ENCODE measurements at places on chromosomes 1 and 21.
A peak's percentile ranks its signal among the peaks of the same experiment; 100 is the strongest.

- DNase-seq: no peak
Observed at GRCh38 chr1:53043271-53043670, 18.7 kb upstream of the PODN start.

DNA sequence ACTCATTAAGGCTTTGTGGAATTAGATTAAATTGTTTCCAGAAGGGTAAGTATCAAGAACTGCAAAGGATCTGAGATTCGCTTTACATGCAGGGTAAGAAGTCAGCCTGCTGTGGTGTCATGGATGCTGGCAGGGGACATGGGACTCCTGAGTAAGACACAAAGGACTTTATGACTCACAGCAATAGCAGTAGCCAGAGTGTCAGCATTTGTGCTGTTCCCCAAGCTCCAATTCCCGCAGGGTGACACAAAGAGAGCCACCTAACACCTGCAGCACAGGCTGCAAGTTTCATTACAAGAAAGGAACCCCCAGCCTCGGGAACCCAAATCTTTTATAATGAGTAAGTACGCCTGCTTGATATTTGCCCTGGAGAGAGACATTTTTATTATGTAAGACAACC, 298.1 kb upstream of the POU3F1 start:
- no peak for DNase-seq

DNA sequence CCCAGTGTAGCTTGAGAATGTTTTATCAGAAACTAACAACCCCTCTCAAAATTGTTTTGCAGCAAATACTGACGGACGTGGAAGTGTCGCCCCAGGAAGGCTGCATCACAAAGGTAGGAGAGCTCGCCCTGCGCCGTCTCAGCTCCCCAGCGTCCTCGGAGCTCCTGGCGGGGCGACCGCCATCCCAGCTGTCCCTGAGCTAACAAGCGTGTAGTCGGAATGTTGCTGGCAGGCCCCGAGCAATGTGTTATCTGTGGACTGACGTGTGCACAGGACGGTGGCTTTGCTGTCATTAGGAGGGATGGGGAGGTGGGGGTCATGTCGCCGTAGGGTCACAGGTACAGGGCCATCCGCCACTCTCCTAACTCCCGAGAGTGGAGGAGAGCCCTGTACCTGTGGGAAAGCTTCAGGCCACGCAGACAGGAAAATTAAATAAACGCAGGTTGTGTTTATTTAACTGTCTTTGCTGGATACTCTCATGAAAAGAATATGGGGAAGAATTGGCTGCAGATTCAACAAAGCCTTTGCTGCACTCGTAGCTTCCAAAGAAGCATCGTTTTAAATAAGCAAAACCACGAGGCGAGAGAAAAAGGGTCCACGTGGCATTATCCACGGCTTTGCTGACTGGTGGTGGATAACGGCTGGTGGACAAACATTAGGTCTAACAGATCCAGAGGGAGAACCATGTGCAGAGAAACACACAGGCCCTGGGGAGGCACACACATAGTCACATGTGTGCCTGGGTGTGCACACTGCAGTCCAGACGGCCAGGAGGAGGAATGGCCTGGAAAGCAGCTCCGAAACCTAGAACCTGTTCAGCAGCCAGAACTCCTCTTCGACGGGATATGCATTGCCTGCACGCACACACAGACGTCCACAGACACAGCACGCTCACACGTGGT, 175.3 kb downstream of the PRDM16 start:
- no peak for DNase-seq

GRCh38 chr1:23772049-23772853, 6.0 kb upstream of the PITHD1 start:
- peak; percentile 82 for DNase-seq

- DNase-seq: no peak
Observed at GRCh38 chr1:39065542-39065941, 39.4 kb downstream of the NDUFS5 start.

DNA sequence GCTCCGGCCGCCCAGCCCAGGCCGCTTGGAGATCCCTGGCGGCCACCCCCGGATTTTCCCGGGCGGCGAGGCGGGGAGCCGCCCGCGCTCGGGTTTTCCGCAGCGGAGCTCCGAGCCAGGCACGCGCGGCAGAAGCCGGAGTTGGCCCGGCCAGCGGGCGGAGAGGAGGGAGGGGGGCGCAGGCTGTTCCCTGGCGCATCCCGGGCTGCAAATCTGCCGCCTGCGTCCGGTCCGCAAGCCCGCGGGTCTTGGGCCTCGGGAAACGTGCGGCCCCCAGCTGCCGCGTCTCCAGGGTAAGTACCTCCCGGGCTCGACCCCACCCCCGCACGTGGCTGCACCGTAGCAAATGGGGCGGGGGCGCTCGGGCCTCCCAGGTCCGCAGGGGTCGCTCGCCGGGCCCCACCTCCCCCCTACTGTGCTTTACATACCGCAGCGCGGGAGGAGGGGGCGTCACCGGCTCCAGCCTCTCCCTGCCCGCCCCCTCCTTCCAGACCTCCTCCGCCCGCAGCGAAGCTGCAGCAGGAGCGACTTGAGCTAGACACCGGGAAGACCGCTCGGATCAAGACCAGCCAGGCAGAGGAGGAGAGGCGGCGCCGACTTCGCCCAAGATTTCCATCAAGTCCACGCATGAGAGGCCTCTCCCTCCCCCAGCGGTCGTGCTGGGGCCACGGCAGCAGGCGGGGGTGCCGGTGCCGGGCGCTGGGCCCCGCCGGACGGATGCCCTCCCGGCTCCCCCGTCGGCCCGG, 1.6 kb downstream of the TMEM200B start:
- no peak for DNase-seq

DNA sequence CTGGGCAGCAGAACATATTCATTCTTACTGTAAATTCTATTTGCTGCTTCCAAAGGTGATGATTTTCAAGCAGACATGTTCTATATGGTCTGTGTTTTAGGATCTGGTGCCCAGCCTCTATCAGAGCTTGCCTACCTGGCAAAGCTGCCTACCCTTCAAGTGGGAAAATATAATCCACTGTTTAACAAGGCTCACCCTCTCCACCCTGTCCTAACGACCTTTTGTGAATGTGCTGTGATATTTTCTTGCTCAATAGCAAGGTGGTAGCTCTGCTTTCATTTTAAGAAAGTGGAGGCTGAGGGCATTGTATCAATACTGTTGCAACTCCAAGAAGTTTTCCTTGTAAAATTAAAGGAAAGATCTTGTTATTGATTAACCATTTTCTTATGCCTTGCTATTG, 26.0 kb upstream of the AGO1 start:
- DNase-seq: no peak

DNA sequence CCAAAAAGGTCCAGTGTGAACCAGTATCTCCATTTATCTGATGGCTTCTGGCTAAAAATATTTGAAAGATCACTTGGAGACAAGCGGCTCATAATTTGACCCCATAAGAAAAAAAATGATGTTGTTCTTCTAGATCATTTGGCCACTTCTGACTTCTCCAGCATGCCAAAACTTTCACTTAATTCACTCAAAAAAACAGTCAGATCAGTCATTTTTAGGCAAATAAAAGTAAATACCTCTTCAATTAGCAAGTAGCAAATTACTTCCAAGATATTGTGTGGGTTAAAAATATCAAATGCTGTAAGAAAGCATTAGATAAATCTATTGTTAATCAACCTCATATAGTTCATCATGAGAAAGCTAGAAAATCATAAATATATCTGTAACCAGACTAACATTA, 106.0 kb downstream of the ZC3H11B start:
- DNase-seq: no peak
